PC-3 (cell line): ENCODE measurements at places on chromosomes 2 and 18. TPM values are rescaled to one million over a fixed set of nuclear protein-coding genes. Genes with fewer than 3 reads are reported as not detected.

DNA sequence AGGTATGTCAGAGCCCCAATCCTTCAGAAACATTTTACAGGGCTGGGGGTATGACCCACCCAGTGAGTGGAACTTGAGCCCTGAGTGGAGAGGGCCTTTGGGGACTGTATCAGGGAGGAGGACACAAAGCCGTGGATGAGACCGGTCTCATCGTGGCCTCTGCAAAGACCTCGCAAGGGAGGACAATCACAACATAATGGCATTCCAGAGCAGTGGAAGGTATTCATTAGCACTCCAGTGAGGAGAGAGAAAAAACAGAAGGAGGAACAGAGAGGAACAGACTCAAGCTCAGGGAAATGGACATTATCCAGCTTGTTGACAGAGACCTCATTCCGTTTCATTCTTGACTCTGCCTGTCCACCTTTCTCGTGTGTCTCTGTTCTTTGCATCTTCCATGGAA is 38.8 kb upstream of the CTAGE1 start:
- DNase-seq: no peak

Gene GREB1L
- total RNA-seq: 6.3 and 10.3 TPM in 2 replicates

DNA sequence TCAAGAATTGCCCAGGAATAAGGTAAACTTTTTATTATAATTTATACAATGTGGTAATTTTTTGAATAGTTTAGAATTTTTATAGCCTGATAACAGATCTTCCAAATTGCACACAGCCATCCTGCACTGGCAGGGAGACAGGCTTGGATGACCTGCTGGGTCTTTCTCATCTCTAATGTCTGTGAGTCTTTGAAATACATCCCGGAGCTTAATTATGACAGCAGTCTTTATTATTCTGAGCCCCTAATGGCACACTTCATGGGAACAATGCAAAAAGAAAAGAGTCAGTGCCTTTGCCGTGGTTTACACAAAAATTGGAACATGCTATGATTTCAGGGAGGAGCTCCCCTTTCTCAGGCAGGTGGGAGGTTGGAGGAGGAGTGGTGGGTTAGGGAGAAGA is 71.0 kb downstream of the TMEM182 start:
- no peak for DNase-seq

Gene CRACDL
- total RNA-seq: 0.40 TPM in 1 of 2 replicates, not detected in the other

GRCh38 chr18:79804130-79804787 is 6.5 kb downstream of the KCNG2 start:
- no peak for DNase-seq

GRCh38 chr18:789397-789796 is 22.6 kb downstream of the YES1 start:
- no peak for DNase-seq

Gene DNAH7
- total RNA-seq: 1.9 and 3.1 TPM in 2 replicates
